ENCODE measurements at places on chromosomes 7 and 10.

DNA sequence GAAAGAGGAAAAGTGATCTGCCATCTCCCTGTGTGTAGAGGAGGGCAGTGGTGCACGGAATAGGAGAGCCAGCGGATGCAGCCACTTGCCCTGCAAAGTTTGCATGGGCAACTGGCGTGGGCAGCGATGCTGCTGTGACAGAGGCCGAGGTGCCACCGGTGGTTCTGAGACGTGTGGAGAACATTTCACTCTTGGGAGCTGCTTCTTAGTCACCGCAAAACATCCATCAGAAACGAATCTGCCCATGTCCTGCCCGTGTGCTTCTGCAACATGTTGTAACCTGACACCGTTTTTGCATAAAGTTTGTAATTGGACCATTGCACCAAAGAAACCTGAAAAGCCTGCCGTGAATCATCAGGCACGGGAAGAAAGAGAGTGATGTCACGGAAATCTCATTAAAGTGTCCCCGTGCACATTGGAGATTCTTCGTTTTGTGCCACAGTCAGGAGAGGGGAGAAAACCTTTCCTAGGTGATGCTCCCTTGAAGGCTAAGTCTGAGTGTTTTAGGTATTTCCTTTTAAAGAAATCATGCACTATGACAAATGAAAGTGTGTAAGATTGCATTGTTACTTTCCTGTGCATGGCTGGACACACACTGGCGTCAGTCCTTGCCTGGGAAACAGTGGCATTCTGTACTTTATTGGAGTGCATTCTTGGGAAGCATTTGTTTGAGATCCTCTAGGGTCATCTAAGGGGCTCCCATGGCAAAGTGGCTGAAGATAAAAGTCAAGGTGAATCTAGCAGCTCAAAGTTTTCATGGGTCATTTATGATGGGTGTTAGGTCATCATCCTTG is 302.6 kb downstream of the KLF6 start:
- peak; percentile 50 for DNase-seq

DNA sequence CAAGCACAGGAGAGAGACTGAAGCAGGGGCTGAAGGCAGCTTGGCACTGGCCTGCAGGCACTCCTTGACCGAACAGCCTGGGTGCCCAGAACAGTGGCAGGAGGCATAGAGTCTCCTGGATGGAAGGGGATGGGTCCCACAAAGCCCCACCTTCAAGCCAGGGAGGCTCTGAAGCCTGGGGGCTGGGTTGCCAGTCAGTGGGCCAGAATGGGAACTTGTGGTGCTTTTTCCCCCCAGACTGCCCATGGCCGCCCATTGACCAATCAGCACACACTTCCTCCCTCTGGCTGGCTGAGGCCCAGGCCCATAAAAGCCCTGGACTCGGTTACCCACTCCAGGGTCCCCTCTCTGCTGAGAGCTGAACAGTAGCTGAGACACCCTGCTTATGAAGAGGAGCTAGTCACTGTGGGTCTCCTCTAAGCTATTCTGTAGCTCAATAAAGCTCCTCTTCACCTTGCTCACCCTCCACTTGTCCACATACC is 109.6 kb downstream of the ELAPOR2 start:
- DNase-seq, result no peak

- no peak for DNase-seq
Observed at GRCh38 chr10:89609833-89610346, 35.2 kb downstream of the PANK1 start.

DNA sequence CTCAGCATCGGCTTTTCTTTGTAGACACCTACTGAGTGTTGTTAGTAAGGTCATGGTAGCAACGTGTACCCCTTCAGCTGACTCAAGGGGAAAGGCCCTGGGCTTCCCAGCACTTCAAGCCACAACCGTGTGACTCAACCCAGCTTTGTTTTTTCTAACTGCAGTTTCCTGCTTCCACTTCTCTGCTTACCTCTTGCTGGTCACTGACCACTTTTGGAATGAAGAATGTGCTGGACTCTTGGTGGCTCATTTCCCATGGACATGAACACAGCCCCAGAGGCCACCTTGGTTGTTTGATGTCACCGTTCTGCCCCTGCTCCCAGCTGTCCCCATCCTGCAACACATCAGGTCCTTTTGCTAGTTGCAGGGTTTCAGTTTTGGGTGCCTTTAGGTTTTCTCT is 69.5 kb upstream of the ZNF438 start:
- no peak for DNase-seq

GRCh38 chr10:6200440-6200733 is 2.3 kb upstream of the PFKFB3 start:
- no peak for DNase-seq

DNA sequence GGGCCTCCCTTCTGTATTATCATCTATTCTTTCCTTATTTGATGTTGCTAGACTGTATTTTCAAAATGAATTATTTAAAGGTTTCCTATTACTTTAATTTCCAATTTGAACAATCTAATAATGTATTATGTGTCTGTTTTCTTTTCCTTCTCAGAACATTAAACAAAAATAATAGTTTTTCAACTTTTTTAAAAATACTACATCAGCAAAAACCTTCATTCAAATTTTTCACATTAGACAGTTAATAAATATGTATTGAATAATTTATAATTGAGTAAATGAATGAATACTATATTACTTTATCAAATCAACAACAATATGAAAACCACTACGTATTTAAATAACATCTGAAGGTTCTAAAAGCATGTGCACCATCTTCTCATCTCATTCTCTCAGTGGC is 644.1 kb upstream of the SEMA3D start:
- DNase-seq, result no peak

DNA sequence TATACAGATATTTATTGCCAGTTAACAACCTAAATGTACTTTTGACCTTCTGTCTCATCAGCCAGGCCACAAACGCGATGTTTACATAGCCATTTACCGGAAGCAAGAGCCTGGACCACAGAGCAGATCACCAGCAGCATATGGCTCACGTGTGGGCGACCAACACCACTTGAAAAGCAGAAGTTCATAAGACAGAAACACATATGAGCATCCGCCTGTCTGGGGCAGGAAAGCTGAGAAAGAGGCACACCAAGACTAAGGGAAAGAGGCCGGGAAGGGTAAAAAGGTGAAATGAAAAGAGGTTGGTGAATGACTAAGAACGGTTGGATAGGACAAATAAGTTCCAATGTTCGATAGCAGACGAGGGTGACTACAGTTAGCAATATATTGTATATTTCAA is 1.3 kb downstream of the ABCB1 start:
- DNase-seq, result no peak

- no peak for DNase-seq
Observed at GRCh38 chr10:62815381-62816075, 638 bp downstream of the EGR2 start.

GRCh38 chr10:23344241-23344841 is at the start of gene C10orf67:
Gene C10orf67 (minus strand): TSS chr10:23344797. CDS start chr10:23344774, 23 bp downstream.
- no peak for DNase-seq

- DNase-seq, result no peak
Observed at GRCh38 chr10:63722537-63722936, 201.3 kb downstream of the REEP3 start.

DNA sequence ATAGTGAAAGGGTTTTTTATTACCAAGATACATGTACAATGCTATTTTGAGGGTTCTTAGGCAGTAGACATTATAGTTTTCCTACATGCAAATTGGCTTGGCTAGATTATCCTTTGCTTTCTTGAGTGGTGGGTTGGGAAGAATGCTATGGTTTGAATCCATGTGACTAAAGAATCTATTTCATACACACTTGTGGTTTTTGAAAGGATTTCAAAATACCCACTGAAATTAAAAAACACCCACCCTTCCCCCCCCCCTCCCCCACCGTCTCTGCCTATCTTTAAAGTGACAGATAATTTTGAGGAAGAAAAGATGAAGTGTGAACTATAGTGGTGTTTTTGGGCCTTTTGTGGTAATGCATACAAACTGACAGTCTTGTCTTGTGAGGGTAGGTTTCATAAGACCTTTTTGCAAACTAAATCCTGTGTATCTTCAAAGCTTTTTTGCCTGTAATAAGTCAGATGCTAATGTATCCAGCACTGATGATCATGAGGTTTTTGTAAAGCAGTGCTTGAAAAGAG is 90.9 kb downstream of the TPST1 start:
- no peak for DNase-seq

DNA sequence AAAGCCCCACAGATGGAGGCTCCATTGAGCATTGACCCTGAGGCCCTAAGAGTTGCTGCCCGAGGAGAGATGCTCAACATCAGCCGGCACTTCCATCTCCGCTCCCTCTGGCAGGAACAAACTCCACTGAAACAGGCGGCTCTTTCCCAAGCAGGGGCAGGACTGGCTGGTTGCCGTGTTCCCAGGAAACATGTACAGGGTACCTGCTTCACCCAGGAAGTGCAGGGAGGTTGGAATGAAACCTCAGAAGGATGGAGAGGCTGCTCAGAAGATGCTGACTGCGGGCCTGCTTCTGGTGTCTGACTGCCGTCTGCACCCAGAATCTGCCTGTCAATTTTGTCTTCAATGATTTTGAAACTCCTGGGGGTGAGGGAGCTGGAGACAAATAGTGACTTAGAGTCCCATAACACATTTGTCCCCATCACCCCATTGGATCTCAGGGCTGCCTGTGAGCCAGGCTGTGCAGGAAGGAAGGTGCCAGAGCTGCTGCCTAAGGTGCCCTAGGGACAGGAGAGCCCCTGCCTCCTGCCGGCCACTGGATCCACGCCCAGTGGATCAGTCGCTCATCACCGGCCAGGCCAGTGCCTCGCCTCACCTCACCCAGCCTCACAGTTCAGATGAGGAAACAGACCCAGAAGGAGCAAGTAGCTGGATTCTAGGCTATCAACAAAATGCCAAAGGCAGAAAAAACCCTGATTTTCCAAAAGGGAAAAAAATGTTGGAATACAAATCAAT is 237.3 kb downstream of the PTPRN2 start:
- no peak for DNase-seq

DNA sequence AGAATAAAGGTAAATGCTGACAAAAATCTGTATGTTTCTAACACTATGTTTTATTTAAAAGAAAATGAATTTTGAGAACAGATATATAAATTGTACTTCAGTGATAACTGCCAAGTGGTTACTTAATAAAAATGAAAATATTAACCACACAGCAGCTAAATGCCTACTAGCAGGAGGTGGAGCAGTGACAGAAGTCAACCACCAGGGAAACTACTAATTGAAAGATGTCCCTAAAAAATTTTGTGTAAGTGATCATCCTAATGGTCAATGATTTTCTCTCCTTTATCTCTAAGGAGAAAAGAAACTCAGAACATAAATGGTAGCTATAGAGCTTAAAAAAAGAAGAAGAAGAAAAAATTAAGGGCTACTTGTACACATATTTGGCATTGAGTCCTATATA is 22.9 kb downstream of the WNT16 start:
- DNase-seq, result no peak
